T-helper 9 cell (primary cell): ENCODE measurements at places on chromosomes 3 and 15.

GRCh38 chr3:74200952-74201351 is 413.5 kb downstream of the CNTN3 start:
- DNase-seq = no peak

GRCh38 chr3:24199775-24200247 is 254.7 kb downstream of the NR1D2 start:
- no peak for DNase-seq

DNA sequence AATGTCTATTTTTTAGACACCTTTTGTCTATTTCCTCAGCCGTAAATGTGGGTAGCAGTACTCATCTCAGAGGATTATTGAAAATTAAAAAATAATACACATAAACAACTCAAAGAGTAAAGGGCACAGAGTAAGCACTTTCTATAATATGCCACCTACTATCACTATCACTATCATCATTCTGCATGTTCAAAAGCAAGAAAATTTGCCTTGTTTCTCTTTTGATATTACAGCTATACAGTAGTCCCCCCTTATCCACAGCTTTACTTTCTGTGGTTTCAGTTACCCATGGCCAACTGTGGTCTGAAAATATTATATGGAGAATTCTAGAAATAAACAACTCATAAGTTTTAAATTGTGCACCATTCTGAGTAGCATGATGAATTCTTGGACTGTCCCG is 27.7 kb downstream of the CLASP2 start:
- no peak for DNase-seq

GRCh38 chr3:816605-817004 is 276.2 kb upstream of the CNTN6 start:
- no peak for DNase-seq

DNA sequence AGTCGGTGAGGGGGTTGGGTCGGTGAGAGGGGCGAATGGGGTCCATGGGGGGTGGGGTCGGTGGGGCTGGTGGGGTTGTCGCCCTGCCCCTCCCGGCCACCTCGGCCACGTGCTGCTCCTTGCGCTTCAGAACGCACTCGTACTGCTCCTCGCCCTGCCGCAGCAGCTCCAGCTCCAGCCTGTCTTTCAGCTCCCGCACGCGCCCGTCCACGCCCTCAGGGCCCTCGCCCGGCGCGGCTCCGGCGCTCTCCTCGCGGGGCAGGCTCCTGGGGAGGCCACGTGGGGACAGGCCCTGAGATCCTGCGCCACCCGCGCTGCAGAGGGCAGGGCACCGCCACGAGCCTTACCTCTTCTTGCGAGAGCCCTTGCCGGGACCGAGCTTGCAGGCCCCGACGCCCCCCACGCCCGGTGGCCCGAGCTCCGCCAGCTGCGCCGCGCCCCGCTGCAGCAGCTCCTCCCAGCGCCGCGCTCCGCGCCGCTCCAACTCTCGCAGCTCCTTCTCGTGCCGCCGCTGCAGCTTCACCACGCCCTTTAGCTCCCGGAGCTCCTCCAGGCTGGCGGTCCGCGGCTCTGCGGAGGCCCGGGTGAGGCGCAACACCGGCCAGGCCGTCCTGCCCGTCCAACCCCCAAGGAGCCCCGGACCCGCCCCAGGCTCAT is 8.2 kb upstream of the ANKRD63 start:
- no peak for DNase-seq
